ENCODE measurements at places on chromosomes 7 and 10.

DNA sequence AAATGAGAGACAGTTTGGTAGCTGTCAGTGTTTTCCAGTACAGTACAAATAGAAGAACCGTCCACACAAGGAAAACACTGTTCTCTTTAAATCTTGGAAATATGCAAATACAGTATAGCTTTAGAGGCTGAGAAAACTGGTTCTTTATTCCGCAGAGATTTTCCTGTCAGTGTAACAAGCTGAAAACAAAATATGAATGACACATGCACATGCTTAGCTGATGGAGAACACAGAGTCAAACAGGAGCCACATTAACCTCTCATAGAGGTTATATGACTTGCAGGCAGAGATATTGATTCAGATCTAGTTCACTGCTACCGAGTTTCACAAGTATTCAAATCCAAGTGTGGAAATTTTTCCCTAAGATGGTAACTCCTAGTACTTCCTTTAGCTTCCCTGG lies 135.2 kb upstream of the C1QL3 start:
- DNase-seq: no peak

DNA sequence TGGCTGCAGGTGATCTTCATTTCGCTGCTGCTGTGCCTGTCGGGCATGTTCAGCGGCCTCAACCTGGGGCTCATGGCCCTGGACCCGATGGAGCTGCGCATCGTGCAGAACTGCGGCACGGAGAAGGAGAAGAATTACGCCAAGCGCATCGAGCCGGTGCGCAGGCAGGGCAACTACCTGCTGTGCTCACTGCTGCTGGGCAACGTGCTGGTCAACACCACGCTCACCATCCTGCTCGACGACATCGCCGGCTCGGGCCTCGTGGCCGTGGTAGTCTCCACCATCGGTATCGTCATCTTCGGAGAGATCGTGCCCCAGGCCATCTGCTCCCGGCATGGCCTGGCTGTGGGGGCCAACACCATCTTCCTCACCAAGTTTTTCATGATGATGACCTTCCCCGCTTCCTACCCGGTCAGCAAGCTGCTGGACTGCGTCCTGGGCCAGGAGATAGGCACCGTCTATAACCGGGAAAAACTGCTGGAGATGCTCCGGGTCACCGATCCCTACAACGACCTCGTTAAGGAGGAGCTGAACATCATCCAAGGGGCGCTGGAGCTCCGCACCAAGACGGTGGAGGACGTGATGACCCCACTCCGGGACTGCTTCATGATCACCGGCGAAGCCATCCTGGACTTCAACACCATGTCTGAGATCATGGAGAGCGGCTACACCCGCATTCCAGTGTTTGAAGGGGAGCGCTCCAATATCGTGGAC lies 1.3 kb downstream of the CNNM2 start:
- DNase-seq: no peak

GRCh38 chr7:133339772-133340171 lies 86.9 kb downstream of the EXOC4 start:
- DNase-seq: no peak

- no peak for DNase-seq
Measured at GRCh38 chr10:19209319-19209718, 160.7 kb downstream of the MALRD1 start.

DNA sequence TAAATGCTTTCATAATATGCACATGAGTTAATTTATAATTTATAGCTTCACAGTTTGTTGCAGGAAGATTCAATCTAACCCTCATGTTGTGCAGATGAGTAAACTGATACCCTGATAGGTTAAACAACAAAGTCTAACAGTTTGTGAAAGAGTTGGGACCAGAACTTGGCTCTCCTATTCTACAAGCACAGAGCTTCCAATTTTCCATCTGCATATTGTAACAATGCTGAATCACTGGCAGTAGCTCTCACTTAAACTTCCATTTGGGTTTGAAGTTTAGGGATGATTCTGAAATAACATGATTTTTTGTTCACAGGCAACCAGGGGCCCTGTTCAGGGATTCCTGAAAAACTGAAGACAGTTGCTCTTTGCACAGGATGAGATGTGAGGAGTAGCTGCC lies 179.3 kb downstream of the XPNPEP1 start:
- no peak for DNase-seq

DNA sequence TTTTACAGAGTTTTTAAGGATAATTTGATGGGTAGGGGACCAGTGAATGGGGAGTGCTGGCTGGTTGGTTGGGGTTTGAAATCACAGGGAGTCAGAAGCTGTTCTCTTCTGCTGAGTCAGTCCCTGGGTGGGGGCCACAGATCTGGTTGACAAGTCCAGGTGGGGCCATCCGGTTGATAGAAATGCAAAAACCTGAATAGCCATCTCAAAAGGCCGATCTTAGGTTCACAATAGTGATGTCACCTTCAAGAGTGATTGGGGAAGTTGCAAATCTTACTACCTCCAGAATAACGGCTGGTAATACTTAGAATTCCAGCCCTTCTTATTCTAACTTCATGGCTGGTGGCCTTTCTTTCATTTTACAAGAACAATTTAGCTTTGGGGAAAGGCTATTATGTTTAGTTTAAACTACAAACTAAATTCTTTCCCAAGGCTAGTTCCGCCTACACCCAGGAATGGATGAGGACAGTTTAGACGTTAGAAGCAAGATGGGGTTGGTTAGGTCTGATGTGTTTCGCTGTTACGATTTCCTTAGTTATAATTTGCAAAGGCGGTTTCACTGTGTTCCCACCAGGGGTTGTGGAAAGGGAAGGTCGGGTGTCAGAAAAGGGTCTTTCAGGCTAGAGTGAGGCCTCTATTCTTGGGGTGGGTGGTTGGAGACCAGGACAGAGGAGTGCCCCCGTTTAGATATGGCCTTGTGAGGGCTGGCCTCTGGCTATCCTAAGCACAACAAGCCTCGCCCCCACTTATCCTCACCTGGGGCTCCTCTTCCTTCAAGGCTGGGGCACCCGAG lies 27.4 kb downstream of the IFT22 start:
- no peak for DNase-seq

DNA sequence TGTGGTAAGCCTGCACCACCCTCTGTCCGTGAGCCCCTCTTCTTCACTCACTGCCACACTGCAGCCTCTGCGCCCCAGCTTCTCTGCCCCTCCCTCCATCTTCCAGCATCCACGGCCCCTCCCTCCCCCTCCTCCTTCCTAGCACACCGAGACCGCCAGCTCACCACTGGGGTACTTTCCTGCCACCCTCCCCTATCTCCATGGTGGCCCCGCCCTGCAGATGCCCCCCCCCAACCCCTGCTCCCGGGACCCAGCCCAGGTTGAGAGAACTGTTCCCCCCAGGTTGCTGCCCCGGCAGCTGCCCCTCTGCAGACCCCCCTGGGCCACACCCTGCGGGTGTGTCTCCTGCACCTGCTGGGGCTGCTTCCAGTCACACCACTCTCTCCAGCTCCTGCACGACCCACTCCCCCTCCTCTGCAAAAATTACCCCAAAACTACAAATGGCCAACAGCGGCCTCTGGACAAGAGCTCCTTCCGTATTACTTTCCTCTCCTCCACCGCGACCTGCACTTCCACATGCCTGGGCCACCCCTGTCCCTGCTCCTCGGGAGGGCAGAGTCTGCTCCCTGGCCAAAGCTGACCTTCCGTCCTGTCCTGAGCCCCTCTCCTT lies 209.2 kb upstream of the PPP2R2D start:
- DNase-seq: no peak

DNA sequence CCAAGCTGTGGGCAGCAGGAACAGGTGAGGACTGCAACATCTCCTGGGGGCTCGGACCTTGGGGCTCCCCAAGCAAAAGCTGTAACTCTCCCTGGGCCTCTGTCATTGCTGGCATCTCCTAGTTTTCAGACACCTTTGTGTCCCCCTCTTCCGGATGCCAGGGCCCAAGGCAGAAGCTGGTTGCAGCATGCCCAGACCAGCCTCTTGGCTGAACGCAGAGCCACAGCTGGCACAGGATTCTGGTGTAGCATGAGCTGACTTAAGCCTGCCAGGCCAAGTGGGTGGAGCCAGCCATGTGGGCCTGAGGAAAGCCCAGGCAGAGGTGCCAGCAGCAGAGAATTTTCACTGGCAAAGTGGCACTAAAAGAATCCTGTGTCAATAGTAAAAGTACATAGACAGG lies 43.5 kb downstream of the ZWINT start:
- no peak for DNase-seq

DNA sequence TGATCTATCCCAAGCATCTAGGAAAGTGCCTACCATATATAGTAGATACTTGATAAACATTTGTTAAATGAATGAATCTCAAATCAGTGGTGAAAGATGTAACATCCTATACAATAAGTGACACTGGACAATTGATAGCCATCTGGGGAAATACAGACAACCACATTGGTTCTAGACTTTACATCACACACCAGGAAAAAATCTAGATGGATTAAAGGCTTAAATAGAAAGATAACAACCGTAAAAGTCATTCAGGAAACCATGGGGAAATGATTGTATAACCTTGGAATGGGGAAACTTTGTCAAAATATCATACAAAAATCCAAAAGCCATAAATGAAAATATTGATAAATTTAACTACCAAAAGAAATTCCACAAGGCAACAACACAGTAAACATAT lies 7.0 kb upstream of the GARIN1A start:
- DNase-seq: no peak

GRCh38 chr10:18463673-18464211 lies 187.6 kb downstream of the NSUN6 start:
- no peak for DNase-seq

DNA sequence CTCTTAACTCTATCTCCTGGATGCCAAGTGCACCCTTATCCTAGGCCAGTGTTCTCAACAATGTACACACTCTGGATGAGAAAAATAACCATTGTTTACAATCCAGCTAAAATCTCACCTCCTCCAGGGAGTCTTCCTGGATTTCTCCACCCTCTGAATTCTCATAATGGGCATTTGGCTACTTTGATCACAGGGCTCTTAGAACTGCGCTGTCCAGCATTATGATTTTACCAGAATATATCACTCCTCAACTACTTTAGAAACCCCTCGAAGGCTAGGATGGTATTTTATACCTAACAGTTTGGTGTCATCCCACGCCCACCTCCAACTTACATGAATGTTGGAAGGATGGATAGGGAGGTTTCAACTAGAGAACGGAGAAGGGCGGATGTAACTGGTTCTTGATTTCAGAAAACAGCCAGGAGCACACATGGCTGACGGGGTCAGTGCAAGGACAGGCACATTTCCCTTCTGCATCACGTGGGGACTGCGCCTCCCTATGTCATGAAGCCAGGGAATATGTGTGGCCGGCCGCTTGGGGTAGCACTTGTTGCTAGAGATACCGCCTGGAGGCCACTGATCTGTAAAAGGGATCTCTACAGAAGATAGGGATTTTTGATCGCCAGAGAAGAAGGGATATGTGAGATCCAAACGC lies 1.2 kb upstream of the ATP6V0E2 start:
- DNase-seq: no peak

- no peak for DNase-seq
Measured at GRCh38 chr10:74202356-74202755, 51.3 kb downstream of the ADK start.

DNA sequence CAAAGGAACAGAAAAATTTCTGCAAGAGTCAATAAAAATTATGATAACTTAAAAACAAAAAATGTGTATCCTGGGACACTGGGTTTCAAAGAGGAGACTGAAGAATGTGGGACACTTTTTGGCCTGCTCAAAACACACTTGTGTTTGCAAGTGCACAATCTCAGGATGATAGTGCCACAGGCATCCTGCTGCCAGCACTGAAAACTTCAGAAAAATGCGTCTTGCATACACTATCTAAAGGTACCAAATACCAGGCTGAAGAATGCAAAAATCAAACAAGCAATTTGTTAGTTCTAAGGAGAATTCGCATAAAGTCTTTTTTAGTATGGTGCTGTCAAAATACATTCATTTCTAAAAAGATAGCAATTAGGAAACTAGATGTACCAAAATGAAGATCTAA lies 38.1 kb downstream of the WASL start:
- no peak for DNase-seq

DNA sequence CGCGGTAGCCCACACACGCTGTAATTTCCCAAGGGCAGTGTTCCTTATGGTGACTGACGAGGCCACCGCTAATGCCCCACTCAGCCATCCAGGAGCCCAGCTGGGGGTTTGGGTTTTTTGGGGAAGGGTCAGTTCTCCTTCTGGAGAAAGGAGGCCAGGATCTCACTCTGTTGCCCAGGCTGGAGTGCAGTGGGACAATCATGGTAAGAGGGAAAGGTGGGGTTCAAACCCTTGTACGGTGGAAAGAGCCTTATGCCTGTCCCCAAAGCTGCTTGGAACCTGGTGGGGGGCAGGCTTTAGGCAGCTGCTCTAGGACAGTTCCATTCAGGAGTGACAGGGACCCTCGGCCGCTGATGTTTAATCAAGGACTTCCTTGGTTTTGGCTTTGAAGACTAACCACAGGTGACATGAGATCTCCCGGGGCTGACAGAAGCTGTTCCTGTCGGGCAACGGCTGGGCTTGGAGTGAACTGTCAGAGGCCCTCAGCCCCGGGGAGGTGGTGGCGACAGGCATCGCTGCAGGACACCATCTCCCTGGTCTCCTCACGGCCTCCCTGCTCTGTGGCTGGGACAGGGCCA lies 84.5 kb downstream of the CARD11 start:
- DNase-seq: no peak
